ENCODE measurements at places on chromosomes 4 and X.

DNA sequence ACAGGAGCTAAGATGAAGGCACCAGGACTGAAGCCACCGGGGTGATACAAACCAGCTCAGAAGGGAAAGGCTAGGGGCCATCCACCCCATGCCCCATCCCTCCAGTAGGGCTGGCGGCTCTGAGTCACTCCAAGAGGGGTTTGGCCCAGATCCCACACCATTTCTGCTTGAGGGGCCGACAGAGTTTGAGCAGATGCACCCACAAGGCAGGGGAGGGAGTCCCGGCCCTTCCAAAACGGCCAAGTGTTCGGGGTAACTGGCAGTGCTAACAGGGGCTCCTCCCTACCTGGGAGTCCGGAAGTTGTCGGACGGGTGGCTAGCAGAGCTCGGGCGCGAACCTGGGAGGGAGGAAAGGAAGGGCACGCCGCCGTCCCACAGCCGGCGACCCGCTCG, 412 bp downstream of the SLC10A3 start:
- DNase-seq = peak; percentile 14

DNA sequence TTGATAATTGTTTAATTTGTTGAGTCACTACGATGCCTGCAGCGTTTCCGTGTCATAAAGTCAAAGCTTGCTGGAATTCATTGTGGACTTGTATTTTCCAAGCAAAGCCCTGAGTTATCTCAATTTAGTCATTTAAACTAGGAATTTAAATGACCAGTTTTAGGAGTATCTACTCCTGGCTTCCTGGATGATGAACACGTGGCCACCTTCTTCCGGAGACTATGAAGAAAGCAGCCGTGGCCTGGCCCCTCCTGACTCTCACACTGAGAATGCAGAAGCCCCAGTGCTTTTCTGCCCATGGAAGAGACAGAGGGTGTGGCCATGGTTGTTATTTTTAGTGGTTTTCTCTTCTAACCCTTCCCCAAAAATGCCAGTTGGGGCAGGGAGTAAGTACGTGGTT, 250.7 kb upstream of the GATB start:
- no peak for DNase-seq

GRCh38 chr4:142683503-142683902, 162.6 kb downstream of the INPP4B start:
- DNase-seq = no peak

- DNase-seq = no peak
Observed at GRCh38 chr4:89712827-89713226, 124.1 kb downstream of the SNCA start.

DNA sequence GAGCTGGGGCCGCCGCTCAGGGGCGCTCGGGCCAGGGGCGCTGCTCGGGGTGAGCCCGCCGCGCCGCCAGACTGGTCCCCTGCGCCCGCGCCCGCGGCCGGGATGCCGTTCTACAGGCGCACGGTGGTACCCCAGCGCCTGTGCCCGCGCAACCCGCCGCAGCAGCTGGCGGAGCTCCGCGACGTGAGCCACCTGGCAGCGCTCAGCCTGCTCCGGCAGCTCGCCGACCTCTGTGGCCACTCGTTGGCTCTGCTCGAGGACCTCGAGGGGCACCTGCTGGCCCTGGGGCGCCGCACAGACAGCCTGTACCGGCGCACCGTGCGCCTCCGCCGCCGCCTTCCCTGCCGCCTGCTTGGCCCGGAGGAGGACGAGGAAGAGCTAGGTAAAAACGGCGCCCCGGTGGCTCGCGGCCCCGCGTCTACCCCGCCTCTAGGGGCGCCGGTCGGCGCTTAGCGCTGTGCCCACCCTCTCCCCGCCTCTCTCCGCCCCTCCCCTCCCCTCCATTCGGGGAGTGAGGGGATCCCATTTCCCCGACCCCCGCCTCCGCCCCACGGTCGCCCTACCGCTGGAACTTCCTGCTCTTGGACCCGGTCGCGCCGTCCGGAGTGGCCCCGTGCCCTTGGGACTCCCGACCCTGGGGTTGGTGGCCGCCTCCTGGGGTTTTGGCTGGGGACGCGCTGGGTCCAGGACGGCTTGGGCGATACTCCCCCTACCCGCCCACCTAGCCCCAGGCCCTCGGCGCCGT, 513 bp downstream of the NHSL2 start:
- DNase-seq = peak; percentile 12

GRCh38 chr4:71377561-71377960, 38.7 kb downstream of the SLC4A4 start:
- no peak for DNase-seq

GRCh38 chr4:87003266-87003665, 68.5 kb downstream of the AFF1 start:
- no peak for DNase-seq

DNA sequence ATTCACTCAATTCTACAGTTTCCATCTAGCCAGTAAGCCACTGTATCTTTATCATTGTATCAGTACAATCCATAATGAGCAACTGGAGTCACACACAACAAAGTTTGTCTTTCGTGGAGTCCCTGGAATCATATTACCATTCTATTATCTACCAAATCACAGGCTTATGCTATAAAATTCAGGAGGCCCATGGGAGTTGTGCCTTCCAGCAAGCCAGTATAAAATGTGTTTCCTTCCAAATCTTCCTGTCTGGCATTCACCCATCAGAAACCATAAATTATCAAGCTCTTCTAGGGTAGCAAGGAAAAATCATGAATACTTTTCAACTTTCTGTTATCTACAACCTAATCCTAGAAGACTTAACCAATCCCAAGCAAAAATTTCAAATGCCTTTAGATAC, 1383.3 kb upstream of the PCDH7 start:
- no peak for DNase-seq

- no peak for DNase-seq
Observed at GRCh38 chrX:78708816-78709215, 38.7 kb upstream of the LPAR4 start.

DNA sequence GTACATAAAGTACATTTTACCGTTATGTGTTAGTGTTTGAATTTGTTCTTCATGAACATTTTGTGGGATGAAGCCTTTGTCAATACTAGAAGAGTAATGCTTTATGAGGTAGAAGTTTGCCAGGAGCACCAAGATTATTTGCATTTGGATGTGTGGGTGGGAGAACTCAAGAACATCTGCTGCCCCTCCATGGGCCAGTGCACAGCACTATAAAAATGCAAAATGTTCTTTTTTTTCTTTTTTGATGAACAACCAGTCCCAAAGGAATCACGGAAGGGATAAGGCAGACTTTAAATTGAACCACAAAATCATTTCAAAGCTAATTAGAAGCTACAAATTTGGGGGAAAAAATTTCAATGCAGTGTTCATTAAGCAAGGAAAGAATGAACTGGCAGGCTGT, 300.3 kb upstream of the NWD2 start:
- DNase-seq = no peak

DNA sequence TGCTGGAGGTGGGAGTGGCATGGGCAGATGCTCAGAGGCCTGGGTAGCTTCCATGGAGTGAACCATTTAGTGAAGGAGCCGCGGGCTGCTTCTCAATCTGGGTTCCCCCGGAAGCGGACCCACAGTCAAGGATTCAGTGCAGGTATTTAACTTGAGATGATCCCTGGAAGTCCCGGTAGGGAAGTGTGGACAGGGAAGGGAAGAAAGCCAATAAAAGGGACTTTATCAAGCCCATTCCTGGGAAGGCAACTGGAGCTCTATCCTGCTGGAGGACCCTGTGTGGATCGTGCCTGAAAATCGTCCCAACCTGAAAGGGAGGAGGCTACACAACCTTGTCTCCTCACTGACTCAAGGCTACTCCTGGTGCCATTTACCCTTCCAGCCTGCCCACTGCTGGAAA, 76.9 kb downstream of the DHX15 start:
- DNase-seq = no peak

- no peak for DNase-seq
Observed at GRCh38 chr4:675036-675882, 917 bp downstream of the MYL5 start.

DNA sequence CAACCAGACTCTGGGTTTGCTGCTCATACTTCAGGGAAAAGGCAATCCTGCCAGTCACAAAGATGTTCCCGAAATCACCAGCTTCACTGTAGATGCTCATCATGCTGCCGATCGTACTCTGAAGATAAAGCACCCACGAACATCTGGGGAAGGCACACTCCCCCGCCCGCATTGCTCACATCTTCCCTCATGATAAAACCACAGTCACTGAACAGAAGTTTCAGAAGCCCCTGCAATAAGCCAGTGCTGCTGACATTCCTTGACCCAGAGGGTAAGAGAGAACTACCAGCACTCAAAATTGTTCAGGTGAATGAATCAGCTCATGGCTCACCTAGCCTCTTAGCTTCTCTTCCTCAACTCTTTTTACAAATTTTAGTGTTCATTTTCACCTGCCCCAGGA, 43.1 kb downstream of the SRPX2 start:
- DNase-seq = no peak

DNA sequence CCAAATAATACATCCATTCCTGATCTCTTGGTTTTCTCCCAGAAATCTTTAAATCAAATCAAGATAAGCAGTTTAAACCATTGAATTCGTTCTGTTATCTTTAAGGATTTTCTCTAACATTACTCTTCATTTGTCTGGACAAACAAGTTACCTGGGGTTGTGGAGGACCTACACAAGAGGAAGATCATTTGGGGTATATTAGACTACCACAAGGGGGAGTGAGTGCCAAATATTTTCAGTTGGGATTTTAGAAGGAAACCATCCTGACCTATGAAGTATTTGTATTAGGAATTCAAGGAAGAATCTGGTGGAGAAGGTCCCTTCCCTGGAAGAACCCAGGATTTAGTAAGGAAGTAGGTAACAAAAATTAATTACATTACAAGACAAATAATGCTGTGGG, 12.0 kb upstream of the DCHS2 start:
- DNase-seq = peak; percentile 6

DNA sequence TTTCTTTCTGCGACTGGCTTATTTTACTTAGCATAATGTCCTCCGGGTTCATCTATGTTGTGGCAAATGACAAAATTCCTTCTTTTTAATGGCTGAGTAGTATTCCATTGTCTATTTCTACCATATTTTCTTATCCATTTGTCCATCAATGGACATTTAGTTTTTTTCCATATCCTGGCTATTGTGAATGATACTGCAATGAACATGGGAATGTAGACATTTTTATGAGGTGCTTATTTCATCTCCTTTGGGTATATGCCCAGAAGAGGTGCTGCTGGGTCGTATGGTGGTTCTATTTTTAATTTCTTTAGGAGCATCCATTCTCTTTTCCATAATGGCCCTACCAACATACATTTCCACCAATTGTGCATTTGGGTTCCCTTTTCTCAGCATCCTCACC, 76.5 kb upstream of the HPGD start:
- no peak for DNase-seq

- DNase-seq = peak; percentile 56
Observed at GRCh38 chr4:173167758-173168395, 734 bp upstream of the GALNT7 start.

- no peak for DNase-seq
Observed at GRCh38 chrX:151019856-151020255, 36.7 kb downstream of the HMGB3 start.

GRCh38 chr4:147597561-147597960, 19.6 kb upstream of the TMEM184C start:
- no peak for DNase-seq

GRCh38 chrX:1452516-1453394, at the start of gene ASMTL:
TSS of gene ASMTL (minus strand) at chrX:1452909. CDS start at chrX:1452840, 69 bp downstream.
- DNase-seq = no peak

DNA sequence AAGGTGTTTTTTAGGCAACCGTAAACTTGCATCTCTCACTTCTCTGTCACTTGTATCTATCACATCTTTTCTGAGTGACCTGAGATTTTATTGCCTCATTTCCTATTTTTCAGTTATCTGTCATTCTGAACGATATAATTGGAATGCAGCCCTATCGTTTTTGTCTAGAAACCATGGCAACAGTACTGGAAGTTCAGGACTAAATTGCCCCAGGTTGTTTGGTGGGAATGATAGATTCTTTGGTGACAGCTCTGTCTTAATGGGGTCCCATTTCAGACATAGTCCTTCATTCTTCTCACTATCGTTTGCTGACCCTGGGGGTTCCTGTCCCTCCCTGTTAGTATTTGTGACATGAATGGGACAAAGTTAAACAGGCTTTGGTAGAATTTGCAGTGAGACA, 267.7 kb upstream of the GALNT7 start:
- no peak for DNase-seq

GRCh38 chr4:1464581-1465171, 58.4 kb upstream of the NKX1-1 start:
- DNase-seq = no peak

Measured in NCI-H510A treated with DMSO at 0.1 percent for 48 hours (cell line).